Caco-2 (cell line): ENCODE measurements at places on chromosomes 5 and 9. TPM values are rescaled to one million over a fixed set of nuclear protein-coding genes. Genes with fewer than 3 reads are reported as not detected.

HMGCR gene
- total RNA-seq = 164 and 167 TPM in 2 replicates

LOX gene
- total RNA-seq = 4.5 and 4.9 TPM in 2 replicates

DNA sequence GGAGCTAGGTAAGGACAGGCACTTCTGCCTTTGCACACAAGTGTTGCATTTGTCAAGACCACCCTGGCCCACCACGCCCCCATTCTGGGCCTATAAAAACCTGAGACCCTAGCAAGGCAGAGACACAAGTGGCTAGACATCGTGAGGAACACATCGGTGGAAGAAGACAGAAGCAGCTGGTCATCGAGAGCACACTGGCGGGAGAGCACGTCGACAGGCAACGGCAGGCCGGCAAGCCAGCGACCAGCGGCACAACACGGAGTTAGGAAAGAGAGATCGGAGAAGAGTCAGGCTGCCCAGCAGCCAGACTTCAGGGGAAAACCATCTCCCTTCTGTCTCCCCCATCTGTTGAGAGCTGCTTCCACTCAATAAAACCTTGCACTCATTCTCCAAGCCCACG lies 76.1 kb downstream of the HRH2 start:
- DNase-seq = no peak

RNF208 gene
- 6.3 and 6.5 TPM in 2 replicates for total RNA-seq

DNA sequence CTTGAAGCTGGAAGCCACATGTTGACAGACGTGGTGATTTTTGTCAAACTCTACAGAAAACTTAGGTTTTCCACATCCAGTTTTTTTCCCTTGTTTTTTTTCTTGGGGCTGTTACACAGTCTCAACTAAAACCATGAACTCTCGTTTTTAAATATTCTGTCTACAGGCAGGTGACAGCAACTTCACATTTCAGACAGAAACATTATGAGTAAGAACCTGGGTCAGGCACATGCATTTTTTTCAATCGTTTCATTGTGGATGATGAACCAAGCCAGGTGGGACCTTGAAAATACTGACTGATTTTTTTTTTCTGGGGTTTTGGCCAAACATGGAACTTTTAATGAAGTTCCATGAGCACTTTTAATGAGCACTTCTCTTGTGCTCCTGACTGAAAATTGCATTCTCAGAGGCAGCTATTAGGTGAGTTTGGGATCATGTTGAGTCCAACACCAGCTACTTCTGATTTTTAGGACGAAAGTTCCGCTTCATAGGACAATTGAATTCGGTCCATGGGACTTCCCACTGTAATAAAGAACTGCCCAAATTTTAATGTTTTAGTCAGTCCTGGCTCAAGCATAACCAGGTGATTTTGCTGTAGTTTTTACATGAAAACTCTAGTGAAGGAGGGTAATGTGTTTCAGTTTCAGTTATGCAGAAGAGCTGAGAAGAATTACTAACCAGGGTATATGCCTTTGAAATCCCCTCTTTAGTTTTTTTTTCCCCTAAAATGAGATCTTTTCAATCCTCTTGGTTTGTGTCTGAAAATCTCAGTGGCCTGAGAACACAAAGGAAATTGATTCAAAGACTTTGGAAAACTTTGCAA lies 93.2 kb upstream of the ADAMTS16 start:
- DNase-seq = no peak

HTR1A gene
- not detected in 2 replicates for total RNA-seq

- no peak for DNase-seq
Observed at GRCh38 chr5:68122439-68123328, 92.9 kb upstream of the PIK3R1 start.

GRCh38 chr5:19880859-19881436 lies 107.1 kb downstream of the CDH18 start:
- peak; percentile 48 for DNase-seq

- DNase-seq = no peak
Observed at GRCh38 chr5:56080375-56081052, 85.8 kb upstream of the IL6ST start.

PCDHB5 gene
- not detected in 2 replicates for total RNA-seq

- no peak for DNase-seq
Observed at GRCh38 chr9:27787891-27788290, 214.6 kb upstream of the C9orf72 start.

DNA sequence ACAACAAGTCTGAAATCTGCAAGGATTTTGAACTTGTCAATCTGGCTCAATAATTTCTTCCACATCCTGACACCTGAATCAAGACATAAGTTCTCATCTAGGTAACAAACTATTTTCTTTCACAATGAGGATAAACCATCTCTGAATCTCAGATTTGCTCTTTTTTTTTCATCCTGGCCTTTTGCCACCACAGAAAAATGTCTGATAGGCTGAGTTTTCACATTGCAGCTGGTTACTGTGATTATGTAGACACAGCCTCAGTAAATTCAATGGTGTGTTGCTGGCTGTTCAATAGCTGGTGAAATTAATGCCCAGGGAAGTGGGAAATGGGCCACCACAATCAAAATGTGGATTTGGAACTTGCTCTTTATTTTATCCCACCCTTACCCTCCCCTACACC lies 2.8 kb upstream of the ADRA1B start:
- DNase-seq = no peak

DNA sequence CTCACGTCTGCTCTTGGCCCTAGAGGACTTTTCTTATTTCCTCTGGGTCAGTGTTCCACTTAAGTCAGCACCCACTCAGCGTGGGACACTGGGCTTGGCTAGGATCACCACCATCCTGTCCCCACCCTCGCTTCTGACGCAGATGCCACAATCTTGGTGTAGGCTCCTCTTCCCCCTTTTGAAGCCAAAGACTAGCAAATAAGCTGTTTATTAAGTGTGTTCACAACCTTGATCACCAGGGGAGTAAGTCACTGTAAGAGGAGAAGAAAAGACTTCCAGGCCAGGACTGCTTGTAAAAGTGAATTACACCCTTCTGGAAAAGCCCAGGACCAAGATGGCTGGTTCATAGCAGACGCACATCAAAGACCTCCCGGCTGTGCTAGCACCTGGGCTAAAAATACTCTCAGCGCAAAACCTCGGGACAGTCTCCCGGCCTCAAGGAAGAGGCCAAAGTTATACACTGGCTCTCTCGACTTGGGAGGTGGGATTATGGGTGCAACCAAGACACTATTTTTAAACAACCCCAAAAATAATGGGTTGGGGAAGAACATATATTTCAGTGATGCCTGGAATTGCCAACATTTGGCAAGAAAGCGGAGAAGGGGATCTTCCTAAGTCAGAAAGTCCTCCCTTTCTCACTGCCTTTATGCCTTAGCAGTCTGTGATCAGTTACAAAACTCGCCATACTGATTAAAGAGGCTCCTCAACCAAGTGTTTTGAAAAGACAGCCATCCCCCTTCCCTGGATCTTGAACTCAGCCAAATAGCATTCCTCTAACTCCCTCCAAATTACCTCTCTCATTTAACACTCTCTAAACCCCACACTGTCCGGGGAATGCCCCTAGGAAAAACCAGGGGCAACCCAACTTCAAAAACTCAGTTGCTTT lies 69.4 kb downstream of the RAPGEF1 start:
- DNase-seq = no peak

EPB41L4A gene
- 1.4 and 2.3 TPM in 2 replicates for total RNA-seq

NOL6 gene
- 47.2 and 52.1 TPM in 2 replicates for total RNA-seq

GPR21 gene
- 0.79 and 2.0 TPM in 2 replicates for total RNA-seq

DNA sequence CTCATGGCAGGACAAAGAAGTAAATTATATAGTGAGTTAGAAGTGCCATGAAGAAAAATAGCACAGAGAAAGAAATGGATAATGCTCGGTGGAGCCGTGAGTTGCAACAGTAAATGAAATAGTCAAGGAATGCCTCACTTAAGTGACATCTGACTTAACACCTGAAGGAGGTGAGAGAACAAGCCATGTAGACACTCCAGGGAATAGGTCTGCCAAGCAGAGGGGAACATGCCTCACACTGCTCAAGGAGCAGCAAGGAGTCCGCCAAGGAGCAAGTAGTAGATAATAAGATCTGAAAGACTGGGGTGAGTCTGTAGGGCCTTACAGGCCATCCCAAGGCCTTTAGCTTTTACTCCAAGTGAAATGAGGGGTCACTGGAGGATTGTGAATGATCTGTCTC lies 21.8 kb downstream of the MAPKAP1 start:
- no peak for DNase-seq

- DNase-seq = no peak
Observed at GRCh38 chr5:132203464-132203818, 24.2 kb downstream of the P4HA2 start.

- DNase-seq = no peak
Observed at GRCh38 chr5:155948576-155948975, 378.4 kb upstream of the SGCD start.

NIPAL4 gene
- 0.81 and 0.86 TPM in 2 replicates for total RNA-seq

- no peak for DNase-seq
Observed at GRCh38 chr9:137191691-137192447, 3.4 kb downstream of the SSNA1 start.

DNA sequence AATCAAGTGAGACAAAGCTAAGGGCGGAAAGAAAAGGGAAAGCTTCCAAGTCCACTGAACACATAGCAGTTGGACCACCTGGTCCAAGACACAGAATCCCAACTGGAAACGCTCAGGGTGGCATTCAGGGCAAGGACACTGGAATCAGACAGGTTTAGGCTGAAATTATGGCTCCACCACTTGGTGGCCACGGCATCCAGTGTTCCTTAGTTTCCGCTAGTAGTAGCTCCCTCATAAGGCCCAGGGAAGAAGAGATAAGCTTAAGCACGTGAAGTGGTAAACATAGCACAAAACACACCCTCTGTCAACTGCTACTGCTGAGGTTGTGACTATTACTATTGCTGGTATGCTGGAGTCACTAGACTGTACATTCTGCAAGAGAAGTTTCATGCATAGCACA lies 209.4 kb downstream of the GLIS3 start:
- DNase-seq = peak; percentile 11

DNA sequence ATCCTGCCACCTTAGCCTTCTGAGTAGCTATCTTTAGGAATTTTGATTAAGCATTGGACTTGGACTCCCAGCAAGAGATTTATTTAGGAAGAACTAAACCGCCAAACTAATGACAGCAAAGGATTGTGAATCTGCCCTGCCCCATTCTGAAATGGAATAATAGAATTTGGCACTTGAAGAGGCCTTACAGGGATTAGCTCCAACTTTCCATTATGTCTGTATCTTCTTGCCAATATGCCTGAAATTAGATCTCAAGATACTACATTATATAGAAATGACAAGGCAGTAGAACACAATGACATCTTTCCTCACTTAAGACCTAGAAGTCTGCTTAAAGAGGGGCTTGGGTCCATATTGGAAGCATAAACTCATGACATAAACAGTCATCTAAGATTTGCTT lies 77.0 kb upstream of the DPYSL3 start:
- no peak for DNase-seq

DNAH5 gene
- 0.14 TPM in 1 of 2 replicates, not detected in the other for total RNA-seq

GRCh38 chr5:146340260-146341081 lies 1.8 kb downstream of the POU4F3 start:
- peak; percentile 65 for DNase-seq
